AG20443 (cell line): ENCODE measurements at places on chromosomes 4 and X.

GRCh38 chr4:19689511-19689910 lies 562.2 kb upstream of the SLIT2 start:
- DNase-seq: peak; percentile 71

DNA sequence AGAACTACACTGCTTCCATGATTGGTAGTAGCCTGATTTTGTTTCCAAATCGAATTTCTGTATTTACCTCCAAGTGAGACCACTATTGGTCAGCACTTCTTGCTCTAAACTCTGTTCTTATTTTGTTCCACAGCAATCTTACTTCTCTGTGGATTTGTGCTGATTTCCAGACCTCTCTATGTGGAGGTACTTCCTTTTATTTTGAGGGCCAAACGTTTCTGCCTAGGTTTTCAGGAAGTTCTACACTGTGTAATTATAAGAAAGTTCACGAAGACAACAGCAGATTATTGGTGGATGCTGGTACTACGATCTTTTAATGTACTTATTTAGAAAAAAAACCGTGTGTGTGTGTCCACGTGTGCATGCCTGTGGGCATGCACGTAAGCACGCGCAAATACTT lies 46.7 kb downstream of the DTHD1 start:
- no peak for DNase-seq

DNA sequence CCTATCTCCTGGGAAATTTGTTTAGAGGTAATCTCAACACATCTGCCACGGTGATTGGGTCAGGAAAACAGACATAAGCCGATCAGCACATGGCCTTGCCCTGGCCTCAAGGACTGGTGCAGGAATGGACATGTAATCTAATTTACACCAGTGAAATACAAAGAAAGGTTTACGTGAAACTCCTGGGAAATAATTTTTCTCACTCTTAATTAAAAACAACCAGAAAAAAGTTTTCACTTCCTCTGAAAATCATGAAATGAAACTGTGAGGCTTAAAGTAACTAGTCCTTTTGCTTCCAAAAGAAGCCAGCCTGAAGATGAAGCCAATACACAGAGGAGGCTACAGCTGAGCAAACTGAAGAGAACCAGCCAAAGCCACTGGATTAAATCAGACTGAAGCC lies 154.1 kb upstream of the FAM241A start:
- no peak for DNase-seq

DNA sequence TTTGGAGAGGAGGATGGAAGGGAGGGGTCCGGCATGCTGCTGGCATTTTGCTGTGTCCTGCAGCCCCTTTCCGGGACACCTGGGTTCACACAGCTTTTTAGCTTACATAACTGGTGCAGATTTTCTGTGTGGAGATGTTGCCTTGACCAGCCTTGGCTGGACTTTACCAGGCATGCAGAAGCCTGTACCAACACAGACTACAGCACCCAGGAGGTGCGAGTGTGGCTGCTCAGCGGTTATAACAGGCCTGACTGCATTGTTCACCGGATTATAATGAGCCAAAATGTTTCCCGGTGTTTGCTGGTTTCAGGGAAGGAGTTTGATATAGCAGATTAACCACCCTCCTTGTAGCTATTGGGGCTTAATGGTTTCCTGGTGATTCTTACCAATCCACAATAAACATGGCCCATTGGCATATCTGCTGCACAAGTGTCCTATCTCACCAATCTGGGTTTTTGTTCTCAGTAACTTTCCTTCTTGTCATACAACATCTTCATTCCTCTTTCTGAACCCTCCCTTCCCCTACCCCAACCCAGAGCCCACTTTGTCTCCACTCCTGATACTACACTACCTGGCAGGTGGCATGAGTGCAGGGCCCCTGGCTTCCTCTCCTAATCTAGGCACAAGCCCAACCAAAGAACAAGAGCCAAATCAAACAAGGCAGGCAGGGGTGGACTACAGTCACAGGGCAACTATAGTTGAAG lies 3.9 kb downstream of the RPL10 start:
- DNase-seq: no peak

DNA sequence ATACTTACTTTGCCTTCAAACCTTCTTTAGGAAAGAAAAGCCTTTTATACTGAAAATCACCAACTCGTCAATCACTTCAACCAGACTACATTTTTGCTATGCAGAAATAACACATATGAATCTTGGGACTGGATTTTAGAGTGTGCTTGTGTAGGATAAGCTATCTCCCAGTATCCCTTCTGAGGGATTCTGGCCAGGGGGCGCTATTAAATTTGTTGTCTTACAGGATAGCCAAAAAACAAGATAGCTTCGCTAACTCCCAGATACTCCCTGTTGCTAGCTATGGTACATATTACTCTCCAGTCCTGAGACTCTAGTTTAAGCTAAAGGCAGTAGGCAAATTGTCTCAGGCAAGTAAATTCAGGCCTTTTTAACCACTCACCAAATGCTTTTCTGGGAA lies 167.2 kb downstream of the LHFPL1 start:
- DNase-seq: no peak
